ENCODE measurements at places on chromosomes 1 and 21.

DNA sequence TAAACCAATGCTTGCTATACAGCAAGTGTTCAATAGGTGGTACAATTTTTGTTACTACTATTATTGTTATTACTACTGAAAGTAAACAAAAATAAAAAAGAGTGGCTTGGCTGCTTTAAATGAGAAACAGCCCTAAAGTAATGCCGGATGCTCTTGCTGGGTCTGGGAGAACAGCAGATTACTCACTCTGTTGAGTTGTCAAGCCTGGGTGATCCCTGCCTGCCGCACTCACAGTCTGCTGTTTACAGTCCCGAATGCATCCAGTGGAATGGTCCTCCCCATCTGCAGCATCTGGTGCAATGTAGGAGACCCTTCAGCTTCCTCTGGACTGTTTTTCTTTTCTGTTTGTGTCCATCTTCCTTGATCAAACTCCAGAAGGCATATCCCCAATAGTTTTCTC, 102.7 kb upstream of the IVNS1ABP start:
- no peak for DNase-seq

DNA sequence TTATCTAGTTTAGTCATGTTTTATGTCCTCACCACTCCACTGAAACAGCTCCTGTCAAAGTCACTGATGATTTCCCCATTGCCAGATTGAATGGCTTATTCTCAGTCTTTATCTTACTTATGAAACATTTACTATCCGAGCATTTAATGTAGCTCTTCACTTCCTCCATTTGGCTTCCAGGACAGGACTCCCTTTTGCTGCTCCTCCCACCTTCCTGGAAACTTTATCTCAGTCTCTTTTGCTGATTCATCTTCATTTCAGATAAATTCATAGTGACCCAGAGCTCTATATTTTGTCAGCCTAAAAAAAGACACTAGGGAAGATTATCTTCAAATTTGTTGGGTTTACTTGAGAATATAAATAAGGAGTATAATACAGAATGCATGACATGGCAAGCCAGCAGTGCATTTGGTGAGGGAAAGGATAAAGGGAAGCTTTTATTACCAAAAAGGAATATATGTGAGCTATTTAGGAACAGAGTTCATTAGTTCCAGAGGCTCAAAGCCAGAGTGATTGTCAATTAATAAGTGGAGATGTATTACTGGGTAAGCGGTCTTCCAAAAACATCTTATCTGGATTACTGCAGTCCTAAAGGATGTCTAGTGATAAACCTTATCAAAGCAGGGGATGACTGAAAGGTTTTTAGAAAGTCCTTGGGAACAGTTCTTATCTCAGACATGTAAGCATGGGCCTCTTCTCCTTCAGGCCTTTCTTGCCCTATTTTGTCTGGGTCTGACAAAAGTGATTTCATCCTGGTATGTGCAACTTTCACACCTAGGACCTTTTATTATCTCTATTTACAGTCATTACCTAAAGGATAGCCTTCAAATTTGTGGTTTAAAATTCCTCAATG, 25.6 kb downstream of the IL23R start:
- peak; percentile 11 for DNase-seq

DNA sequence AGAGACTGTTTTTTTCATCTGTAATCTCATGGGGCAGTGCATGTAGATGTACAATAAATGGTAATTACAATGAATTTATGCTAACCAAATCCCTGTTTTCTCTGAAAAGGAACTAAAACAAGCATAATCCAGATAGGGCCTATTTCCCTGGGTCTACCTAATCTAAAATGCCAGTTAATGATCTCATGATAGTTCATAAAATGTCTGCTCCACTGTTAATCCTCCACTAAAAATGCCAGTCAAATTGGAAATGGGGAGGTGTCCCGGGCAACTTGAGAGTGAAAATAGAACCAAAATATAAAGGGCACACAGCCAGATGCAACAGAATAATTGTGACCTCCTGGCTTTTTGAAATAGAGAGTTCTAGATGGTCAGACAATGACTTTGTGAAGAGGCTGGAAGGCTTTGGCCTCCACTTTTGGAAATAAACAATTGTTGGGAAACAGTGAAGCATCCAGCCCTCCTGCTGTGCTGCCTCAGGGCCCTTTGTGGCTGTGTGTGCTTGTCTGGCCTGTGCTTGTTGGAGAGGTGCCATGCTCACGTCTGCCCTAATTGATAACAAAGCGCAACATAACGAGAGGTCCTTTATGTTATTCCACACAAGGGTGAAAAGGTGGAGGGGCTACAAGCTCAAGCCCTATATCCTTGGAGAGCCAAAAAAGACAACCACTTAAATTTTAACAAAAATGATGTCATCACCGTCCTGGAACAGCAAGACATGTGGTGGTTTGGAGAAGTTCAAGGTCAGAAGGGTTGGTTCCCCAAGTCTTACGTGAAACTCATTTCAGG, 97.7 kb downstream of the ATP5PO start:
- no peak for DNase-seq

- no peak for DNase-seq
These were observed 20.4 kb downstream of the SESN2 start for GRCh38 chr1:28279721-28280120.

GRCh38 chr1:86517336-86517735, 29.5 kb upstream of the CLCA4 start:
- no peak for DNase-seq

DNA sequence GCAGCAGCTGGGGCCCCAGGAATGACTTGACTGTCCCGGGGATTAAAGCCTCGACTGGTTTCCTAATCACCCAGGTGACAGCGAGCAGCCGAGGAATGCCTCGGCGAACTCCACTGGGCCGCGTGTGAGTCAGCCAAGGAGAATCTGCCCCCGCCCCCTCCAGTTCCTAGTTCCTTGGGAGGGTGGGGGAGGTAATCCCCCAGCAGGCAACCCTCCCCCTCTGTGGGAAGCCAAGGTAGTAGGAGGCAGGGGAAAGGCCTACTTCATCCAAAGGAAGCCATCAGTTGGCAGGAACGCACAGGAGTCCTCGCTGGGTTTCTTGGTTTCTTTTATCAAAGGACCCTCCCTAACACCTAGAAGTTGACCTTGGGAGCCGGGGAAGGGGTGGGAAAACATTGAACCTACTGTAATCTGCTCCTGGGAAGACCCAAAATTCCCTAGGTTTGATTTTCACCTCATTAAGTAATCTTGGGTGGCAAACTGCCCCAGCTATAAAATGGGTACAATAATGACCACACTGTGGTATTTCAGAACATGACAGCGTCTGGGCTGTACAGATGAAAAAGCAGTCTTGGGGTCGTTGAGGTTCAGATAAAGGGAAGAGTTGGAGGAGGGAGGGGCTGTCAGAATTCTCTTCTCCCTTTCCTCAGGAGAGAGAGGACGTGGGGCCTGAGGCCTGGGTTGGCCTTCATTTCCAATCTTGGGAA, 1.4 kb downstream of the TENT5B start:
- DNase-seq: no peak
